ENCODE measurements at places on chromosomes 1 and 21. TPM values are rescaled to one million over a fixed set of nuclear protein-coding genes. Genes with fewer than 3 reads are reported as not detected.

DNA sequence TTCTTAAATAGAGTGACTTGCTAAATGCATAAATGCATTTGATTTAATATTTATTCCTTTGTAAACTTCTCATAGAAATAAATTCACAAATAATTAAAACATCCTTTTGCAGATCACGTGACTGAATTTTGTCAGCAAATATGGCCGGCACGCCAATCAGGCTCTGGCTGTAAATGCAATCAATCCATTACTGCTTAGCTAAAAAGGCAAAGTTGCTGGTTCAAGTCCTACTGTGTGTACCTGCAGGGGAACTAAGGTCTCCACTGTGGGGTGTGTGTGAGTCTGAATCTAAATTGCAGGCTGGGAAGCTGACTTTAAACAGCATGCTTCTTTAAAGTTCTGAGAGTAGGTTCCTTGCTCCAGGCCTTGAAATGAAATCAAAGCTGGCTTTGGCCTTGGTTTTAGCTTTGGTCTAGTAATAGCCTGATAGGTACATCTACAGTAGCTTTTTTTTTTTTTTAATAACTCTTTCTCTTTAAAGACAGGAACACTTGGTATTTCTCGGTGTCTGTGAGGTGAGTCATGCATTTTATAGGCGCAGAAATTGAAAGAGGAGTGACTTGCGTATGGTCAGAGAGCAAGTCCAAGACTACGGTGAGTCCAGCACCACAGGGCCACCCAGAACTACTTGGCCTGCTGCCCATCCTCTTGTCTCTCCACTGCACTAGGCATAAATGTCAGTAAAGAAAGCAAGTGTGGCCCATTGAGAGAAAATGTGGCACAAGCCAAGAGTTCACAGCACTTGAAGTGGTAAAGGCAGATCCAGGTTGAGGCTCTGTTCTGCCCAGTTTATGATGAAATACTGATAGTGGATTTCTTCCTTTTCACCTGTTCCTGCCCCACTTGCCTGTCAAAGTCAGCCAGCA, 36.2 kb upstream of the LYST start:
- H3K36me3 ChIP-seq = no peaks in the 10 kb centered on the region
- DNase-seq = no peak
- peaks cover 18% of the 10 kb centered on the region for H3K4me1 ChIP-seq
- no peak overlapping the region for H3K4me3 ChIP-seq
- peaks cover 4% of the 10 kb centered on the region for H3K27me3 ChIP-seq
- no peak overlapping the region for H3K27ac ChIP-seq

- peaks cover 13% of the 10 kb centered on the region for H3K36me3 ChIP-seq
- H3K4me3 ChIP-seq = no peak overlapping the region
- DNase-seq = no peak
- peaks cover 31% of the 10 kb centered on the region for H3K4me1 ChIP-seq
Observed at GRCh38 chr21:39668369-39668768, 55.6 kb downstream of the B3GALT5 start.

GRCh38 chr1:47252369-47252768, 20.3 kb upstream of the TAL1 start:
- DNase-seq = no peak
- peaks cover 5% of the 10 kb centered on the region for H3K36me3 ChIP-seq
- H3K27ac ChIP-seq = no peak overlapping the region
- no peak overlapping the region for H3K4me3 ChIP-seq
- no peaks in the 10 kb centered on the region for H3K27me3 ChIP-seq
- H3K4me1 ChIP-seq = no peaks in the 10 kb centered on the region

Gene CYYR1
- total RNA-seq = 5.2 TPM

Gene VWA5B1
- 1.9 TPM for total RNA-seq

Gene KANK4
- total RNA-seq = 5.9 TPM

Measured in type B pancreatic cell (in vitro differentiated cells).